Osteoblast (primary cell): ENCODE measurements at places on chromosomes 2 and 18. TPM values are rescaled to one million over a fixed set of nuclear protein-coding genes. Genes with fewer than 3 reads are reported as not detected.

DNA sequence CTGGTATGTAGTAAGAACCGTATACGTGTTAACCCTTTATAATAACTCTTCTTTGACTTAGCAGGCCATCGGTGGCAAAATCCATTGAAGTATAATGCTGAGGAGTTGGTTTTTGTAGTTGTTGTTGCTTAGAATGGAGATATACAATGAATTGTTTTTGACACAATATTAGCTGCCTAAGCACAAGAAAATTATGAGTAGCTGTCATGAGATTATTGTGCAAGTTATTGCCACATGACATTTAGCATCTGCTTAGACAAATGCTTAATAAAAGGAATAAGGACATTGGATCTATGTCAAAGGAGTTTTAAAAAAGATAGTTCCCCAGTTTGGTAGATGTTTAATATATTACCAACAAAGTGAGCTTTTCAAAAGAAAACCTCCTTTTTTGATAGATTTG lies 59.9 kb downstream of the ABCB11 start:
- no peak for DNase-seq

DNA sequence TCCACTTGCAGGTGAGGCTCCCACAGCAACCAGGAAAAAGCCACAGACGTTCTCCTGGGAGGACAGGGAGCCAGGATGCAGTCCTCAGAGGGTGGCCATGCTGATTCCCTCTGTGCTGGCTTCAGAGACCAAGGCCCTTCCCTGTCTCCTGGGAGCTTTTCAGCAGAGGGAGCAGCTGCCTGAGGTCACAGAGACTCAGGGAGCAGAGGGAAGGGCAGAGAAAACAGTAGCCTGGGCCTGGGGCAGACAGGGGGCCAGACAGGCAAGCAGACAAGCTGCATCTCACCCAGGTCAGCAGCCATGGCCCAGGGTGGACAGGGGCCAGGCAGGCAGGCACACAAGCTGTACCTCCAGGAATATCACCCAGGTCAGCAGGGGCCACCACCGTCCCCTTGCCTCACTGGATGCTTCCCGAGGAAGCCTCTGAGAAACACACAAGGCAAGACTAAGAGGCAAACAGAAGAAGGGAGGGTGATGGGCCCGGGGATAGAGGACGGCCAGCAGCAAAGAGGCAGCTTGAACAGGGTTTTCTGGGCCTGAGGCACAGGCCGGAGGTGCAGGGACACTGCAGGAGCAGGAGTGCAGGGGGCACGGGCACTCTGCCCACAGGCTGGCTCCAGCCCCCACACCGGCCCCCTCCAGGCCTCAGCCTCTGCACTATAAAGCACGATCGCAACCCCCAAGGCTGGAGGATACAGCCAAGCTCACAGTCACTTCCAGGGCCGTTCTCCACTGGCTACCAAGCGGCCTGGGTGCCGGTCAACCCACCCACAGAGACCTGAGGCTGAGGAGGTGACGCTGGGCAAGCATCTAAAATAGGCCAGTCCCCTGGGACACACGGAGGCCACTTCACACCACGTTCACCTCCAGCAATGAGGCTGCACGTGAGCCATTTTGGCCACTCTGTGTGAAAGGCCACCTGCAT lies 6.1 kb downstream of the SLC66A2 start:
- peak; percentile 76 for DNase-seq

DNA sequence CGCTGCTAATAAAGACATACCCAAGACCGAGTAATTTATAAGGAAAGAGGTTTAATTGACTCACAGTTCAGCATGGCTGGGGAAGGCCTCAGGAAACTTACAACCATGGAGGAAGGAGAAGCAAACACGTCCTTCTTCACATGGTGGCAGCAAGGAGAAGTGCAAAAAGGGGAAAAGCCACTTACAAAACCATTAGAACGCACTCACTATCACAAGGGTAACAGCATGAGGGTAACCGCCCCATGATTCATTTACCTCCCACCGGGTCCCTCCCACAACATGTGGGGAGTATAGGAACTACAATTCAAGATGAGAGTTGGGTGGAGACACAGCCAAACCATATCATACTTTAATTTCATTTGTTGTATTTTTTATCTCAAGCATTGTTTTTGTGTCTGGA lies 67.5 kb downstream of the ATP9B start:
- DNase-seq: no peak

GRCh38 chr2:8009010-8009597 lies 672.8 kb upstream of the ID2 start:
- no peak for DNase-seq

The CLEC4F gene
- total RNA-seq: not detected in 2 replicates

The ACTG2 gene
- 0.72 TPM in 1 of 2 replicates, not detected in the other for total RNA-seq
